ENCODE measurements at places on chromosomes 4 and X.
A peak's percentile ranks its signal among the peaks of the same experiment; 100 is the strongest.

DNA sequence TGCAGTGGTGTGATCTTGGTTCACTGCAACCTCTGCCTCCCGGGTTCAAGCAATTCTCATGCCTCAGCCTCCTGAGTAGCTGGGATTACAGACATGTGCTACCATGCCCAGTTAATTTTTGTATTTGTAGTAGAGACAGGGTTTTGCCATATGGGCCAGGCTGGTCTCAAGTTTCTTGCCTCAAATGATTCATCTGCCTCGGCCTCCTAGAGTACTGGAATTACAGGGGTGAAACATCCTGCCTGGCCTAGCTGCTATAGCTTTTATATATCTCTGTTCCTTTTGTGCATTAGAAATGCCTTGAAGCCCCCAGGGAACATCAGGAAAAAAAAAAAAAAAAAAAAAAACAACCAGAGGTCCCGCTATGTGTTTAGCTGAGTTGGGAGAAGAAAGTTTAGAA lies 34.8 kb downstream of the UBE2K start:
- peak; percentile 60 for DNase-seq

DNA sequence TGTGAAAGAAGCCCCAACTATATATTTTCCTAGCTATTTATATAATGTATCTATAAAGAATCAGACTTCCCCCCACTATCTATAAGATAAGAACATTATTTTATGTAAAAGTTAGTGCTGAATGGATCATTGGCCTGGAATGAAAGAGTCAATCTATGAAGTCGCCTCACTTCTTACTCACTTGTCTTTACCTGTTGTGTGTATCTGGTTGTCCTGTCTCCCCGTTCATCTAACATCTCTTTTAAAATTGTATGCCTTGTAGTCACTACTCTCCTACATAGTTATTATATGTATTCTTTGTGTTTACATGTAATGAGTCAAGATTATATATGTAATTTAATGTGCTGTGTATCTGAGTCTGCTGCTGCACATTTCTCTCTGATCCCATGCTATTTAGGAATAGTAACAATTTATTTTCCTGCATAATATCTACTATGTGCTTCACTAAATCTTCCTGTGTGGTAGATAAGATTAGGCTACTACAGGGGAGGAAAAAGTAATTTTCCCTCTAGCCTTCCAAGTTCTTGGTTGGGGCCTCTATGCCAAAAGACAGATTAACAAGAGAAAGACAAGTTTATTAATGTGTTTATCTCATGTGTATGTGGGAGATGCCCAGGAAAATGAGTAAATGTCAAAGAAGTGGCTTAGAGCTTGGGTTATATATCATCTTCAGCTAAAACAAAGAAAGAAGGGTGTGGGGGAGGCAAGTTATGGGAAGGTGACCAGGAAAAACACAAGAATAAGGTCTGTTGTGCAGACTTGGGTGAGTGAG lies 77.6 kb upstream of the FRMPD4 start:
- no peak for DNase-seq

GRCh38 chr4:14856934-14857235 lies 145.4 kb upstream of the CPEB2 start:
- DNase-seq = no peak

DNA sequence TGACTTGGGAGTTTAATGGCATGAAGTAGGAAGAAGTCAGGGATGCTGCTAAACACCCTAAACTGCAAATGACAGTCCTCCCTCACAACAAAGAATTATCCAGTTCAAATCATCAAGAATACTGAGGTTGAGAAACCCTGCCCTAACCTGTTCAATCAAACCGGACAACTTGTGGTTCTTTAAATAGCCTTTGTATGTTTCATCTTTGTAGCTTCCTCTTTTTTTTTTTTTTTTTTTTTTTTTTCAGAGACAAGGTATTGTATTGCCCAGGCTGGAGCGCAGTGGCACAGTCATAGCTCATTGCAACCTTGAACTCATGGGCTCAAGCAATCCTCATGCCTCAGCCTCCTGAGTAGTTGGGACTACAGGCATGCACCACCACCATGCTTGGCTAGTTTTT lies 52.5 kb upstream of the TTC29 start:
- no peak for DNase-seq

DNA sequence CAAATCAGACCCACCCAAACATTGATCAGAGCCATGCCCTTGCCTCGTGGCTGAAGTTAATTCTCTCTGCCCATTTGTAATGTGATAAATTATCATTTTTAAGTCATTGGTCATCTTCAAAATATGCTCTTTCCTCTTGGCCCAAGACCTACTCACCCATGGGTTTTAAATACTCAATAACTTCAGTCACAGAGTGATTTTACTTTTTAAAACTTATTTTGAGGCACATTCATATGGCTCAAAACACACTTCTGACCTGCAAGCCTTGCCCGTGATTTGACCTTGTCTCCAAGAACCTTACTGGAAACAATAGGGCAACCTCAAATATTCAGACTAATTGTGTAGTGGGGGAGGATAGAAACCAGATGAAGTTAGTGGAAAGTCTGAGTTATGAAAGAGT lies 176.2 kb upstream of the LNX1 start:
- peak; percentile 56 for DNase-seq

GRCh38 chr4:25031077-25031621 lies 403 bp upstream of the LGI2 start:
- DNase-seq = no peak

DNA sequence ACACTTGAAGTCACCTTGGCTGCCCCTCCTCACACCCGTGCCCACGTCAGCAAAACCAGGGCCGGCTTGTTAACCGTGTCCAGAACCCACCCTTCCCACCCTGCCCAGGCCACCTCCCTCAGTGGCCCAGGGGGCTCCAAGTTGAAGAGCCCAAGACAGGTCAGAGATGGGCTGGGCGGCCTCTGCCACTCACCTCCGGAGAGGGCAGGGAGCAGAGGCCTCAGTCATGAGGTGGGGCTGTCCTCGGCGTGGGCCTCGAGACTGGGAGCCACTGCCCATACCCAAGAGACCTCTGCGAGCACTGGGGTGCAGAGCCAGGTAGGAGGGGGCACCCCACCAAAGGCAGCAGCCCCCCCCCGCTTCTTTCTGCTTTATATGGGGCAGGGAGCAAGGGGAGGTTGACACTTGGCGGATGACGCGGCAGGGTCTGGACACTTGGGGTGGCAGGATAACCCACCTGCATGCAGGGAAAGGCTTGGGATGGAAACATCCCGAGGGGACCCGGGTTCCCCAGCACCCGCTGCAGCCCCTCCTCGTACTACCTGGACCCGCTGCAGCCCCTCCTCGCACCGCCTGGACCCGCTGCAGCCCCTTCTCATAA lies 38.0 kb upstream of the SPON2 start:
- no peak for DNase-seq

Data from non-pigmented ciliary epithelial cell (primary cell).